Suppressor macrophage (primary cell): ENCODE measurements at places on chromosomes 5 and 9.

GRCh38 chr5:97078958-97079743, 63.3 kb downstream of the LIX1 start:
- DNase-seq: peak; percentile 61

- no peak for DNase-seq
Measured at GRCh38 chr5:55402199-55402598, 94.4 kb downstream of the MTREX start.

DNA sequence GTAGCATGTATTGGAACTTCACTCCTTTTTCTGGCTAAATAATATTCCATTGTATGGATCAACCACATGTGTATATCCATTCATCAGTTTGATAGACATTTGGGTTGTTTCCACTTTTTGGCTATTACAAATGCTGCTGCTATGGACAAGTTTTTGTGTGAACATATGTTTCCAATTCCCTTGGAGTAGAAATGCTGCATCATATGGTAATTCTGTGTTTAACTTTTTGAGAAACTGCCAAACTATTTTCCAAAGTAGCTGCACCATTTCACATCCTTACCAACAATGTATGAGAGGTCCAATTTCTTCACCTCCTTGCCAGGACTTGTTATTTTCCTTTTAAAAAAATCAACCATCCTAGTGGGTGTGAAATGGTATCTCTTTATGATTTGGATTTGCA, 8.4 kb downstream of the FRRS1L start:
- no peak for DNase-seq

DNA sequence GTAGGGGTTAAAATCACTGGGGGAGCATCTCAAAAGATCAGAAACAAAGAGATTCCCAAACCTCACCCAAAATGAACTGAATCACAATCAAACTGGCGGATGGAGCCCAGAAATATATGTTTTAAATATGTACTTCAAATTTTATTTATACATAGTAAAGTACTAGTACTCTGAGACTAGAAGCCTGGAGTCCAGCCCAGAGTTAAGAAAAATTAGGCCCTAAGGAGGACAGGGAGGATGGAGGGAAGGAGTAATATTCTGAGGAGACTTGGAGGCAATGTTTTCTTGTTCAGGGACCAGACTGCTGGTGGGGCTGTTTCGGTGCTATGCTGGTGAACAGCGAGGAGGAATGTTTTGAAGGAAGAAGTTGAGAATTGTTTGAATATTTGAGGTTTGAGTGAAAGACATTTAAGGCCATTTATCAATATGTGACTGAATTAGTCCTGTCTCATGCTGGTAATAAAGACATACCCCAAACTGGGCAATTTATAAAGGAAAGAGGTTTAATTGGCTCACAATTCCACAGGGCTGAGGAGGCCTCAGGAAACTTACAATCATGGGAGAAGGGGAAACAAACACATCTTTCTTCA, 552.4 kb upstream of the DAB2 start:
- DNase-seq: no peak

DNA sequence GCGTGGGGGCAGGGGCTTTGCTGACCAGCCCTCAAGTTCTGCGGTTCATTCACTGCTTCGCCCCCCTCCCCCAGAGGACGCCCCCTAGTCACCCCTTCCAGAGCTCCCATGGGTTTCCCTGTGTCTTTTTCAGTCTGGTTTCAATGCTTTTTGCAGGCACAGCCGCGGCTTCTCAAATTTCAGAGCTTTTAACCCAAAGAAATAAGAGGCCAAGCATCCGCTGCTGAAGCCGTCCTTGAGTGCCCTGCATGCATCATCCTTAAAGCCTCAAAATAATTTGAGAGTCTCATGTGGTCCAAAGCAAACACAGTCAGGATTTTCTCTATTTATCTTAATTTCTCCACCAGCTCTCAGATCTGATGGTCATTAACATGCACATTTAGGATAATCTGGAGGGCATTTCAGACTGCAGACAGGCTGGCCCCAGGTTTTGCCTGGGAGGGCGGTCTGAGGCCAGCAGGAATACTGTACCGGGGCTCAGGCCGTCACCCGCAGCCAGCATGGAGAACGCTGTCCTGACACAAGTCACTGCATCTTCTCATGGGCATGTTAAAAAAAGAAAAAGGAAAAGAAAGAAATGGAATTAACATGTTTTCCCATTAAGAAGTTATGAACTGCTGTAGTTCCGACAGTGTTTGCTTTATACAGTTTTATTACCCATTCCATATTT, 420.8 kb upstream of the IRX4 start:
- no peak for DNase-seq

DNA sequence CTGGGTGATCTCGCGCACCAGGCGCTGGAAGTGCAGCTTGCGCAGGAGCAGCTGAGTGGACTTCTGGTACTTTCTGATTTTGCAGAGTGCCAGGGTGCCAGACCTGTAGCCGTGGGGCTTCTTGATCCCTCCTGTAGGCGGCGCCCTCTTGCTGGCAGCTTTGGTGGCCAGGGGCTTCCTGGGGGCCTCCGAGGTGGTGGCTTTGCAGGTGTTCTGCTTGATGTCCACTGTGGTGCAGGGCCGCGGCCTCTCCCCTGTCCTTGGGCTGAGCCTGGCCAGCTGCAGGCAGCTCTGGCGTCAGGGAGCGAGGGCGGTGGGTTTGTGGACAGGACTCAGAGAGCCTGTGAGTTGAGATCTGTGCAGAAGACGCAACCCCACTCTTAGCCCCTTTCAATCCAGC, 36.1 kb downstream of the TAF11L14 start:
- no peak for DNase-seq

GRCh38 chr9:90726215-90726614, 75.4 kb upstream of the SYK start:
- DNase-seq: no peak

GRCh38 chr5:164868761-164869160, 1363.3 kb downstream of the MAT2B start:
- no peak for DNase-seq

DNA sequence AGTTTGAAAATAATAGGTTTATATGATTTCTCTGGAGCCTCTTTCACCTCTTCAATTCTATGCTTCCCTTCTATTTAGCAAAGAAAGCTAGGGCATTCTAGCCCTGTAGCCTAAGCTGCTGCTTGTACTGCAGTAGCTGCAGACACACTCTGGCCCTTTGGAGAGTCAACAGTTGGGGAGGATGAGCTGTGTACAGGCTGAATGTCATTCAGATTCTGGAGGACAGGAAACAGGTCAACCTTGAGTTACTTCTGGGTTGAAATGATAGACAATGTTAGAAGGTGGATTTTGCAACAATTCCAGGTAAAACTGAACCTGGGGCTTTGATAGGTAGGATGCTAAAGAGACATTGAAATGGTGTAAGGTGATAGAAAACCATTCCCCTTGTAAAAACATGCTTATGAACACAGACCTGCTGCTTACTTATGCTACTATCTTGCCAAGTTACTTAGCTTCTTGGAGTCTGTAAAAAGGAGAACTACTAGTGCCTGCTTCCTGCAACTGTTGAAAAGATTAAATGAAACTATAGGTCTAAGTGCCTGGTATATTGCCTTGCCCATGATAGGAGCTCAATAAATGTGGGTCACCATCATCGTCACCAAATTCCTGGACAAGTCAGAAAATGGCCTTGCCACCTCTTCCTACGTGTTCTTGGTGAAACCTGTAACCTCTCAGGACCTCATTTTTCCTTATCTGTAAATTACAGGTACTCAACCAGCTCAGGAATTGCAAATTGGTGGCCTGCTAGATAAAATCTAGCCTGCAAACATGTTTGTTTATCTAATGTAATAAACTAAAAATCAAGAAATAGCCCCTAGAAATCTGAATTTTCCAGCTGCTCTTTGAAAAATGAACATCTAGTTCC, 83.7 kb downstream of the GALNT10 start:
- DNase-seq: no peak

DNA sequence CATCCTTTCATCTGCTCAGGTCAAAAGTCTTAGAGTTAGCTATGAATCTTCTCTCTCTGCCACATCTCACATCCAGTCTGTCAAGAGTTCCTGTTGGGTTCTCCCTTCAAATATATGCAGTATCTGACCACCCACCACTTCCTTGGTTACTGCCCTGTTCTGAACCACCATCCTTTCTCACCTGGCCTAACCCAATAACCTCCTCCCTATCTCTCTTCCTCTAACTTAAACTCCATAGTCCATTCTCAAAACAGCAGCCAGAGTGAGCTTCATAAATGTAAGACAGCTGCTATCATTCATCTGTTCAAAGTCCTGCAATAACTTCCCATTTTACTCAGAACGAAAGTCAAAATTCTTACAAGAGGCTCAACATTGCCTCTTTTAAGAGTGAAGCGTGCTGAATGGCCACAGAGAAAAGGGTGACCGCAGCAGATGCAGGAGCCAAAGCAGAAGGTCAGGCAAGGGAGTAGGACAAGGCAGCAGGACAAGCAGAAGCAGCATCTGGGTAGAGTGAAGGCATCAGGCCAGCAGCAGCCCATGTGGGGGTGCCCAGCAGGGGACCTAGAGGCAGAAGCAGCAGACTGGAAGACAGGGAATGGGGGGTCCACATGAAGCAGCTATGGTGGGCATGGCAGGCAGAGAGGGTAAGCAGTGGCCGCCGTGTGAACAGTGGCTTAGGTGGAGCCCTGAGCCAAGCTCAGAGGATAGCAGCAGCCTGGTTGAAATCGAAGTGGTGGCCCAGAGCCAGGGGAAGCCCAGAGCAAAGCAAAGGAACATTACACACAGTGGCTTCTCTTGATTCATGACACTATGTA, 39.3 kb upstream of the CDC42SE2 start:
- DNase-seq: peak; percentile 91

DNA sequence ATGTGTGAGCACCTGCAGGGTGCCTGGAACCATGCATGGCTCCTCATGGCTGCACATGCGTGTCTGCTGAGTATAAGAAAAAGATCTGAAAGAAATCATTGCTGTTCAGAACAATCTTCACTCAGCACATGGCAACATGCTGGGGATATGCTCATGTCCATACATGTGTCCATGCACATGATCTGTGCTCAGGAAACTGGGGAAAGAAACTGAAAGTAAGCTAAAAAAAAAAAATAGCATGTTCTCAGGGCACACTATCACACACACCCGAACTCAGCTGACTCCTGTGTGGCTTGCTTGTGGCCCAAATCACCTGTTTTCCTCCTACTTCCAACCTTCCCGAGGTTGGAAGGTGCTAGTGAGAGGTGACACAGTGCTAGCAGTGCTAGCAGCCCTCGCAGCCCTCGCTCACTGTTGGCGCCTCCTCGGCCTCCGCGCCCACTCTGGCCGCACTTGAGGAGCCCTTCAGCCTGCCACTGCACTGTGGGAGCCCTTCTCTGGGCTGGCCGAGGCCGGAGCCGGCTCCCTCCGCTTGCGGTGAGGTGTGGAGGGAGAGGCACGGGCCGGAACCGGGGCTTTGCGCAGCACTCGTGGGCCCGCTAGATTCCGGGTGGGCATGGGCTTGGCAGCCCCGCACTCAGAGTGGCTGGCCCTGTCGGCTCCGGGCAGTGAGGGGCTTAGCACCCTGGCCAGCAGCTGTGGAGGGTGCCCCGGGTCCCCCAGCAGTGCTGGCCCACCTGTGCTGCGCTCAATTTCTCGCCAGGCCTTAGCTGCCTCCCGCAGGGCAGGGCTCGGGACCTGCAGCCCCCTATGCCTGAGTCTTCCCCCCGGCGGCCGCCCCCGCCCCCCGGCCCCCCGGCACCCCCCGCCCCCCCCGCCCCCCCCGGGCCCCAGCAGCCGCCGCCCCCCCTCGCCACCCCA, 76.0 kb downstream of the GADD45G start:
- DNase-seq: no peak

- DNase-seq: peak; percentile 39
Measured at GRCh38 chr5:54476682-54477081, 21.2 kb downstream of the HSPB3 start.

GRCh38 chr5:170691657-170692056, 91.9 kb upstream of the GABRP start:
- DNase-seq: no peak

- no peak for DNase-seq
Measured at GRCh38 chr9:73951147-73951546, 546.0 kb upstream of the RORB start.

- no peak for DNase-seq
Measured at GRCh38 chr5:73221161-73221560, 48.2 kb downstream of the TMEM174 start.

- no peak for DNase-seq
Measured at GRCh38 chr9:127067603-127068220, 54.7 kb downstream of the ANGPTL2 start.

DNA sequence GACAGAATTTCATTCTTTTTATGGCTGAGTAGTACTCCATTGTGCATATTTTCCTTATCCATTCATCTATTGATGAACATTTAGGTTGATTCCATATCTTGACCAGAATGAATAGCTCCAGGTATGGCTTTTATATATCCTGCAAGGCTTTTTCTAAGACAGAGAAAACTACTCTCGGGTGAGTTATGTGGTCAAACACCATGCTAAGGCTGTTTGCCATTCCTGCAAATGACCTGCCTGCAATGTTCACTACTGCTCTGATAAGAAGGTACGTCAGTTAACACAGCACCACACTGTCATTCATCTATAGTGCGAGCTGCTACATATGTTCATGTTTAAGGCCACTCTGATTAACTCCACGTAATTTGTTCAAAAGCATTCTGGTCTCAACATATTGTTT, 256.8 kb upstream of the RGMB start:
- DNase-seq: no peak

- DNase-seq: no peak
Measured at GRCh38 chr5:100840789-100841188, 62.3 kb downstream of the ST8SIA4 start.

GRCh38 chr9:69809304-69809863, 11.2 kb upstream of the CFAP95 start:
- peak; percentile 38 for DNase-seq

DNA sequence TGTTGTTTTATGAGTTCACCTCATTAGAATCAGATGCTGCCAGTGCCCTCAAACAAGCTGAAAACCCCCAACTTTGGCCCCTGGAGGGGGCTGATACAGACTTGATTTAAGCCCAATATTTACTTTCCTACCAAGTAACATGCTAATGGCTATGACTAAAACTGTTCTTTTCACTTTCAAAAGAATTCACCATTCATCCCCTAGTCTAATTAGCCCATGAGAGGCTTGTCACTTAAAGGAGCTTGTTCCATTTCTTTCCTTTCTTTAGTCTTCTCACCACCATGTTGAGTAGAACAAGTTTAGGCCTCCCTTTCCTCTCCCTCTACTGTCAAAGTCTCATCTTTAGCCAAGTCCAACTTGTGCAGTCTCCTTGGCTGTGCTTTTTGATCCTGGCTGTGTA, 50.4 kb downstream of the EPB41L4B start:
- no peak for DNase-seq

DNA sequence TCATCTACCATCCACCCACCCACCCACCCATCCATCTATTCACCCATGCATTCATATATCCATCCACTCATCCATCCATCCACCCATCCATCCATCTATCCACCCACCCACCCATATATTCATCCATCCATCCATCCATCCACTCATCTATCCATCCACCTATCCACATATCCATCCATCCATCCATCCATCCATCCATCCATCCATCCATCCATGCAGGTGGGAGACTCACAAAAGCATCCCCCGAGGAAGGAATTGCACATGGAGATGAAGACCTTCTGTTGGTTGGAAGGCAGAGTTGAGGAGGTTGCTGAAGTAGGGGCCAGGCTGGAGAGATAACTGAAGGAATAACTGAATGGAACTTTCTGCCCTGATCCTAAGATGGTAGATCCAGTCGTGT, 126.9 kb downstream of the RGS3 start:
- no peak for DNase-seq
